ENCODE measurements at places on chromosomes 5 and 9.

- no peak for DNase-seq
Measured at GRCh38 chr5:134417707-134418106, 6.0 kb upstream of the CDKN2AIPNL start.

- DNase-seq = peak; percentile 80
Measured at GRCh38 chr9:14400658-14400995, 86.7 kb upstream of the NFIB start.

DNA sequence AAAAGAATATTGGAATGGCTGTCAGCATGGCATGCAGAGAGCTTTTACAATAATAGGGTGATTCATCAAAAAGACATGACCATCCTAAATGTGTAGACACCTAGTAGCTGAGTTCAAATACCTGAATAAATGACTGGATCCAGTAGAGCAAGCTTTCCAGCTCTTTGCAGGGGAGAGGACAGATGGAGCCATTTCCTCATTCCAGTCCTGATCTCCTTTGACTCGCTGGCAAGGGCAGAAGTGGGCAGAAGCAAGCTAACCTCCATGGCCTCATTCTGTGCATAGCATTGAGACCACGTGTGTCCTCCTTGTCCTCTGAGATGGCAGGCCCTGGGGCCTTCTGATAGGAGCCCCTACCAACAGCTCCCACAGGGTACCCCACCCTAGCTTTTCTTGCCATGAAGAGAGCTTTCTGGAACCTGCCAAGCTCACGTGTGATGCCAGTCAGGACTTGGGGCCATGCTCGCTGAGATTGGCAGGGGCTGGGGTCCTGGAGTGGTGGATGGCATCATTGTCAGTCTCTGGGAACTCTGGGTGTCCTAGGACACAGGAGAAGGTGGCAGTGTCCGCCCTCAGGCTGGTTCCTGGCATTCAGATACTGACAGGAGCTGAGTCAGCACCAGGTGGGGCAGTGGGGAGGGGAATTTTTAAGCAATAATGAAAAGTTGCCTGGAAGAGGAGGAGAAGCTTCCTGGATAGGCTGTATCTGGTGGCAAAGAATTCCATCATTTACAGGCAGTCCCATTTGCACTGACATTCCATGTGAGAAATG is 33.6 kb downstream of the WWC1 start:
- DNase-seq = no peak

GRCh38 chr9:134800791-134801339 is 79.7 kb upstream of the FCN2 start:
- DNase-seq = peak; percentile 13

DNA sequence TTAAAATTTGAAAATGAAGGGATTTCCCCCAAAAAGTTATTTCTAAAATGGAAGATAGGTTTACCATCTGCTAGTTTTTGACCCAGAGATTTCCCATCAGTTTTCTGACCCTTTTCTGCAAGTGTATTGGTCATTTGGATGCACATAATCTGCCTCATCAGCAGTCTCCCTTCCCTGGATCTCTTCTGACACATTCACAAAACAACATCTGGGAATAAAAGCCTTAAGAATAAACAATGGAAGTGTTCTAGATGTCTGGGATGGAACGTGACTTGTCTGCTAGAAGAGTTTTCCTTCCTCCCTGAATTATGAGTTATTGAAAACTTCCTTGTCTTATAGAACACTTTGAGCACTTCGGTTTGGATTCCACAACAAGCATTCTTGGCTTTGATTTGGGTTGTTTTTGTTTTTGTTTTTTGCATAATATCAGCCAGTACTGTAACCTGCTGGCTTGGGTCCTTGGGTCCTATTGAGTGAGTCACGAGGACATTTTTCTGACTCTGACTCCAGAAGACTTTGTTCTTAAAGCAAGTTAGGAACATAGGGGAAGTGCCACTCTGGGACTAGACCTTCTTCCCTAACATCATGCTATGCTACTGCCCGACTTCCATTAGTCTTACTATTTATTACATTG is 18.2 kb upstream of the ESM1 start:
- DNase-seq = no peak

GRCh38 chr5:150313501-150313900 is 10.8 kb upstream of the ARSI start:
- DNase-seq = no peak

DNA sequence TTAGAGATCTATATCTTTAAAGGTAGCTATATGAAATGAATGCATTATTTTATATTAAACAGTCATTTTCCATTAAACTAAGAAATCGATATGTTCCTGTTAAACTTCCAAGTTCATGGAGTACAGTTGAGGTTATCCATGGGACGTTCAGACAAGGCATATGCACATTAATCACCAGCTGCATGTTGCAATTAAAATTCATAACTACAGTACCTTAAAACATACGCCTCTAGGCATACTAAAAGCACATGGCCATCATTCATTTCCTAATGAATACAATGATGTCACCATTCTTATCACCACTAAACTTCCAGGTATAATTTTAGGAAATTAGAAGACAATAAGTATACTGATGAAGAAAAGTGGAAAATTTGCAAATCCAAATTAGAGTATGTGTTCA is 174.3 kb downstream of the CDH12 start:
- DNase-seq = no peak

DNA sequence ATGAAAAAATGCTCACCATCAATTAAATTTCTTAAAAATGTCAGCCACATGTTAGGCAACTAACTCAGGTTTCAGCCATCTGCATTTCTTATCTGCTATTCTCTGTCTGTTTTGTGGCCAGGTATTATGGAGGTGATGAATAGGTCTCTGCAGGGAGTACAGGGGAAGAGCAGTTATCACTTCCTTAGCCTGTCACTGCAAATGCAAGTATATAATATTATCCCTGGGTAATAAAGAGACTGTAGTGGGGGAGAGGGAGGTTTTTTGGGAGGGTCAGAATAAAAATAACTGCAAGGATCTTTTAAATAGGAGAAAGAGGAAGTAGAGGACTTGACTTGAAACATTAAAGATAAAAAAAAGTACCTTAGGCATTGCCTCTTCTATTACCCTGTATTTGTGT is 49.6 kb upstream of the PTGER4 start:
- no peak for DNase-seq

DNA sequence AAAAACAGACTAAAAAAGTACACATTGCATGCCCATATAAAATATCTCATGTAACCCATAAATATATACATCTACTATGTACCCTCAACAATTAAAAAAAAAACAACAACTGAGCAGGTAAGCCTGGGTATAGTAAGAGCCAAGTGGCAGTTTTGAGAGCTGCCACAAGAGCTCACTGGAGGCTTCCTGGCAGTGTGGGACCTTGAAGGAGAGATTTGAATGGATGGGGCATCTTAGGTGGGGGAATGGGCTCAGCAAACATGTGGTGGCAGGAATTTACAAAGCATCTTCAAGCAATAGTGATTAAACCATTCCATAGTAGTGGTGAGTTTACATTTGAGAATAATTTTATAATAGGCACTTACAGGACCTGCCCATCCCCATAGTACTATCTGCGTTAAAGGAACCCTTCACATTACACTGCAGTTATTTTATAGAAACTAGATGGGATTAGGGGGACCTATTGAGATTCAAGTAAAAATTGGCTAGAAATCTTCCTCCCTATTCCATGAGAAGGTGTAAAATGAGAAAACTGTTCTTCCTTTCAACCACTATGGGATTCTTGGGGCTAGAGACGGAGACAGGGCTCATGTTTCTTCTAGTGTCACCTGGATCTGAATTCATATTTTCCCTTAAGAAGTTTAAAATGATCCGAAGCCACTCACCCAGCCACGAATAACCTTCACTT is 6.9 kb downstream of the MEGF10 start:
- DNase-seq = no peak

DNA sequence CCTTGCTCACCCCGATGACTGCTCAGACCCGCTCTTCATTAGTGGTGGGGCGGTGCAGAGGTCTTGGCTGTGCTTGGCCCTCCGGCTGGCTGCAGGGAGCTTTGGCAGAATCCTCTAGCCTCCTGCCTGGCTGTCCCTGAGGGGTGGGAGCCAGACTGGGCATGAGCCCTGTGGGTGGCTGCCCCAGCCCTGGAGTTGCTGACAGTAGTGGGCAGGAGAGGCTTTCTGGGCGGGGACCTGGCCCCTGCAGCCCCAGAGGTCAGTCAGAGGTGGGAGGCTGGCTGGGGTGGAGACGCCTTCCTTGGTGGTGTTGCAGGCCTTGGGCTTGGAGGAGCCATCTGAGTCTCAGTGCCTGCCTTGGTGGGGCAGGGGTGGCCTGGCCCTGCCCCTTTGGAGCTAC is 146.0 kb downstream of the RXRA start:
- DNase-seq = no peak

GRCh38 chr5:134136221-134136631 is 21.7 kb downstream of the TCF7 start:
- no peak for DNase-seq

GRCh38 chr9:72769546-72769945 is 183.3 kb downstream of the ALDH1A1 start:
- DNase-seq = no peak

- no peak for DNase-seq
Measured at GRCh38 chr5:9348401-9348996, 197.4 kb downstream of the SEMA5A start.

DNA sequence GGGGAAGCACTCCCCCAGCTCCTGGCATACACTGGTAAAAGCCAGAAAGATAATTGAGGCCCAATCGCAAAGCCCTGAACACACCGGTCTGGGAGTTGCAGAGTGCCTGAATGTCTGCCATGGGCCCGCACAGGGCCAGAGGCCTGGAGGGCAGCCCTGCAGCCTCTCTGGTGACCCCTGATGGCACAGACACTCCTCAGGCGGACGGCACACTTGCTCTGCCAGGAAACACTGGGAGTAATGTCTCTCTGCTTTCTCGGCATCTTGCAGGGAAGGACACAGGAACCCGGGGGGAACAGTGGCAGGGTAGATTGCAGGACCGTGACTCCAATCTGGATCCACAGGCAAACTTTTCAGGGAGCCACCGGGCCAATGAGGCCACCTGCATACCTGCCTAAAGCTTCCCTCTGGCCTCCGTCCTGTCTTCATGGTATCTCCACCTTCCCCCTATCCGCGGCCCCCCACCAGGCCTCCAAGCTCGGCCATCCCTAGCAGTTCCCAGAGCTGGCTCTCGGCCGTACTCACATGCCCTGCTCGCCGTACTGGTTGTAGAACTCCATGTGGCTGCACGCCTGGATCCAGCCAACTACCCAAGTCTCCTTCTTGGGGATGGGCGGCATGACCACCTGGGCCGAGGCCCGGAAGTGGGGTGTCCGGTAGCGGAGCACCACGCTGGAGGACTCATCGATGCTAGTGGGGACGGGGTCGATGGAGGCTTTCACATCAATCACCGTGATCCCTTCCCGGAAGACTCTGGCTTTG is 797 bp downstream of the FAM78A start:
- no peak for DNase-seq

DNA sequence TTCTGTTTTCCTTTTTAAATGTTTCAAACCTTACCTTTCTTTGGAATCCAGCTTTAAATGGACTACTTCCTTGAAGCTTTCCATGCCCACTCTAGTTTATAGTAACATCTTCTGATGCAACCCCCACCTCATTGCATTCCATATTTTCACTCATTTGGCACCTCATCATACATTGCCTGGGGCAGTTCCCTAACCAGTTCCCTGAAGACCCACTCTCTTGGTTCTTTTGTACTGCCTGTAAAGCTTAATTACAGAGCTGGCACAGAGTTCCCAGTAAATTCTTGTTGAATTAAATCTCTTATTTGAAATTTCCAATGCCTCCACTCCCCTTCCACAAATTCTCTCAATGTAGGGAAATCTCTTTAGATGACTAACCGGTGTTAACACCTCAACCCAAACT is 257.2 kb downstream of the ARRDC3 start:
- no peak for DNase-seq

DNA sequence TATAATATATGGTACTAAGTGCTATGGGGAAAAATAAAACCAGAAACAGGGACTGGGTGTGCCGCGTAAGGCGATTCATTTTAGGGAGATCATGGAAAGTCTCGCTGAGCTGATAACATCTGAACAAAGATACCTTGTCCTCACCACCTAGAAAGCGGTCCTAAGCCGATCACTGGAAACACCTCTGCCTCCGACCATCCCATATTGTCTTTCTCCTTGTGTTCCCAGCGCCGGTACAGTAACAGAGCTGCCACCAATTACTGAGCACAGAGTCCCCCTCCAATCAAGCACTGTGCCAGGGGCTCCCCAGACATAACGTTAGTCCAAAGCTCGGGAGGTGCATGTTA is 704 bp downstream of the CCDC112 start:
- DNase-seq = no peak

- no peak for DNase-seq
Measured at GRCh38 chr9:120655005-120655622, 59.2 kb downstream of the MEGF9 start.

DNA sequence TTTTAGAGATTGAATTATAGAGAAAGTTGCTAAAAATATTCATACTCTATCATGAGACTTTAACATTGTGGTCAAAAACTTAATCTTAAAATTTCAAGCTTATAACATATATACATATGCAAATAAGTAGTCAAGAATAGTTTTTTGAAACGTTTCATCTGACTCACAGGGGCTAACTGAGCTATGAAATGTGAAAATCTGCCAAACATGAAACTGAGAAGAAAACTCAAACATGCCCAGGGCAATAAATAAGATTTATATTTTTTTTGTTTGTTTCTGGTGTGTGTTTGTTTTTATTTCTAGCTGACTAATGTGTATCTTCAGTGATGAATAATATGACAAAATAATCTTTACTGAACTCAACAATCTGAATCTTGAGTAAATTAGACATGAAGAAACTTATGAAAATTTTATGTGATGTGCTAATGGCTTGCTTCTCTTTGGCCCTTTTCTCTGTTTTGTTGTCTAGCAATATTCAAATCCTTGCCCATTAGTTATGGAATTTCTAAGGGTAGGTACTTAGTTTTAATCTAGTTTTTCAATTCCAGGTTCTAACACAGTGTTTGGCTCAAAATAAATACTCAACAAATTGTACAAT is 99.9 kb downstream of the FAM174A start:
- no peak for DNase-seq

- DNase-seq = no peak
Measured at GRCh38 chr5:100647461-100648230, 112.5 kb downstream of the FAM174A start.

DNA sequence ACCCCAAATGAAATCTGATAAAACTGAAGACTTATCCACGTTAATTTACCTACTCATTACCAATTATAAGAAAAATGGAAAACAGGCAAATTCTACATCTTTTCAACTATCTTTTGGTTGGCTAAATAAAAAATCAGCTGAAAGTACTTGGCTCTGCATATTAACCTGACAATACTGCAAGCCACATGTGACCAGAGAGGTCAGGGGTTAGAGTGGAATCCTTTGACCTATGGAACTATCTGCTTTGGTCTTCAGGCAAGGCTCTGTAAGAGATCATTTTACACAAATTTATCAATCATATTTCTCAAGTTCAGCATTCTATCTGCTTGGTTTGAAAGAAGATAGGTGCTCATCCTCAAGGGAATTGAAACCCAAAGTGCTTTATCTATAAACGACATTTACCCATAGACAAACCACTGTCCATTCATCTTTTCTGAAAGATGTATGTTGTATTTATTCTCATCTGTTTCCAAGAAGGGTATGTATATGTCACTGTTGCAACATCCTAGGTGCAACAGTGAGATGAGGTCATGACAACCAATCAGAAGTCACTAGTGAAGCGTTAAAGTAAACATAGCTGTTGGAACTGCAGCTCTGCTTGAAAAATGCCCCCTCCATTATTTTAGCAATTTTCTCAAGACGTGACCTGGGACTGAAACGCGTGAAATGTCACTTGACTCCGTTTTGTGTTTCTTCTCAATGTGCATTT is 144.9 kb upstream of the POU5F2 start:
- no peak for DNase-seq

GRCh38 chr9:101727612-101728524 is 10.6 kb downstream of the GRIN3A start:
- no peak for DNase-seq

- DNase-seq = no peak
Measured at GRCh38 chr9:994005-994404, 17.6 kb downstream of the DMRT3 start.

GRCh38 chr5:115894342-115894741 is 52.6 kb downstream of the AP3S1 start:
- no peak for DNase-seq
